Naive thymus-derived CD4-positive, alpha-beta T cell (primary cell): ENCODE measurements at places on chromosomes 4 and X. TPM values are rescaled to one million over a fixed set of nuclear protein-coding genes. Genes with fewer than 3 reads are reported as not detected.

- no peak for DNase-seq
Observed at GRCh38 chr4:112315446-112315845, 18.3 kb downstream of the ALPK1 start.

- no peak for DNase-seq
Observed at GRCh38 chr4:172124656-172125308, 311.6 kb downstream of the GALNTL6 start.

GRCh38 chr4:182325848-182326255 lies 82.7 kb downstream of the TENM3 start:
- no peak for DNase-seq

DNA sequence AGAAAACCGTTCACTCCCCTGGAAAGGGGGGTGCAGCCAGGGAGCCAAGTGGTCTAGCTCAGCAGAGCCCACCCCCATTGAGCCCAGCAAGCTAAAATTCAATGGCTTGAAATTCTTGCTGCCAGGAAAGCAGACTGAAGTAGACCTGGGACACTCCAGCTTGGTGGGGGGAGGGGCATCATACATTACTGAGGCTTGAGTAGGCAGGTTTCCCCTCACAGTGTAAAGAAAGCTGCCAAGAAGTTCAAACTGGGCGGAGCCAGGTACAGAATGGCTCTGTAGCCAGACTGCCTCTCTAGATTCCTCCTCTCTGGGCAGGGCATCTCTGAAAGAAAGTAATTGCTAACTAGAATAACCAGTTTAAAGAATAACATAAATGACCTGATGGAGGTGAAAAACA lies 372.3 kb upstream of the F9 start:
- DNase-seq, result no peak

DNA sequence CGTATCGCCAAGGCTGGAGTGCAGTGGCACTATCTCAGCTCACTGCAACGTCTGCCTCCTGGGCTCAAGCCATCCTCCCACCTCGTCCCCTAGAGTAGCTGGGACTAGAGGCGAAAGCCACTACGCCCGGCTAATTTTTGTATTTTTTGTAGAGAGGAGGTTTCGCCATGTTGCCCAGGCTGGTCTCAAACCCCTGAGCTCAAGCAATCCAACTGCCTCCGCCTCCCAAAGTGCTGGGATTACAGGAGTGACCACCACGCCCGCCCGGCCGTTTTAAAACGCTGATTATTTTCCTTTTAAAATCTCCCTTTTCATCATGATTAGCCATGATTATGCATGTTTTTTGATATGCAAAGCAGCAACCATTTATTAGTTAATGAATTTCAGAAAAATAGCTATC lies 2.2 kb downstream of the N4BP2 start:
- no peak for DNase-seq

- no peak for DNase-seq
Observed at GRCh38 chr4:63786171-63786570, 623.1 kb downstream of the TECRL start.

- DNase-seq, result no peak
Observed at GRCh38 chr4:4865705-4866123, 6.2 kb downstream of the MSX1 start.

DNA sequence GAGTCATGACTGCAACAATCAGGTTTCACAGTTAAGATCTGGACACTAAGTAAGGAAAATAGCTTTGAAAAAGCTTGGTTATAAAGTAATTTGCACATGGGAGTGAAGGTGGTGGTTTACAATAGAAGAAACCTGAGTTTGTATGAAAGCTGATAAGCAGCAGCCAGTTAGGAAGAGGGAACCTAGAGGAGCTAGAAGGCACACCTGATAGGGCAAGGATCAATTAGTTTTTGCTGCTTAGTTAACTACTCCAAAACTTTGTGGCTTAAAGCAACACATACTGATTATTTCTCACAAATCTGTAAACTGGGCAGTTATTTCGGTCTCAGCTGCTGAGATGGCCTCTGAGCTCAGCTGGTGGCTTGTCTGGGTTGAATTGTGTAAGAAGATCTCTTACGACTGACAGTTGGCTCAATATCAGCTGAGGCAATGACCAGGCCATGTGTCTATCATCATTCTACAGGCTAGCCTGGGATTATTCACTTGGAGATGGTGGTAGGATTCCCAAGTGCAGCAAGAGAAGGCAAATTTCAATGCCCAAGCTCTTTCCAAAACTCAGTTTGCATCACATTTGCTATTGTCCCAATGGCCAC lies 255.0 kb upstream of the PITX2 start:
- no peak for DNase-seq

The P2RY4 gene
- 0.74 TPM for total RNA-seq

The APLN gene
- total RNA-seq, result not detected

The CSAG1 gene
- not detected for total RNA-seq

The FAM3A gene
- total RNA-seq, result 61.8 TPM
